NCI-H1417 treated with DMSO at 0.1 percent for 48 hours (cell line): ENCODE measurements at places on chromosomes 5 and 9.

- no peak for DNase-seq
Measured at GRCh38 chr9:133870598-133871595, 121.2 kb downstream of the VAV2 start.

DNA sequence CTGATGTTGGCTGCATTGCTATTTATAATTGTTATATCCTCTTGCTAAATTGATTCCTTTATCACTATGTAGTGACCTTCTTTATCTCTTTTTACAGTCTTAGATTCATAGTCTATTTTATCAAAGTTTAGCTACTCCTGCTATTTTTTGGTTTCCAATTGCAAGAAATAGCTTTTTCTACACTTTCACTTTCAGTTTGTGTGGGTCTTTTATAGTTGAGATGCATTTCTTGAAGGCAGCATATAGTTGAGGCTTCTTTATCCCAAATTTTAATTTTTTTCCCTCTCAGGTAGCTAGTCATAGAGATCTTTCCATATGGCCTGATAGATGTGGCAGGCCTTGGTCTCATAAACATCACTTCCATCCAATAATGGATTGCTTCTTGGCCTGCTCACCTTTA is 228.5 kb downstream of the COMMD10 start:
- DNase-seq = no peak

DNA sequence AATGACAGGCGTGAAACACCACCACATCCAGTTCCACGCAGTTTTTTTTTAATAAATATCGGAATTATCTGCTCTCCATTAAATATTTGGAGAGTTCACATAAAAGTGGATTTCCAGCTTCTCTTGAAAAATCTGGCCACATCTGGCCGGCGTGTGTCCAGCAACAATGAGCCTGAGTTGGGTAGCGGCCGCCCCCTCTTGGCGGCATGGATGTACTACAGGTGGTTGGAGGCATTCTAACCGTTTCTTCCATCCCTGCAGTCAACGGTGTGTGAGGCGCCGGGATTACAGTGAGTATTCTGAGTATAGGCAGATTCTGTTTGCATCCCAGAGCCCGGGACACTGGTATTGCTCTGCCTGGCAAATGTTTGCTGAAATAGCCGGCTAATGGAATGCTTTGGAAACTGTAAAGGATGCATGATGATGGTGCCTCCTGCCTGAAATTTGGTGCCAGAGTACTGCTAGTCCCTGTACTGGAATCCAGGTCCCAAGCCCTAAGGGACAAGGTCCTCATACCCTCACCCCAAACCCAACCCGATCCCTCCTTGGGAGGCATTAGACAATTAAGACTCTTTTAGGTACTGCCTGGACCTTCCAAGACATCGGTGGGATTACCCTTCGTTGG is 13.6 kb upstream of the GM2A start:
- no peak for DNase-seq

- DNase-seq = no peak
Measured at GRCh38 chr5:168813184-168813968, 234.2 kb upstream of the PANK3 start.

DNA sequence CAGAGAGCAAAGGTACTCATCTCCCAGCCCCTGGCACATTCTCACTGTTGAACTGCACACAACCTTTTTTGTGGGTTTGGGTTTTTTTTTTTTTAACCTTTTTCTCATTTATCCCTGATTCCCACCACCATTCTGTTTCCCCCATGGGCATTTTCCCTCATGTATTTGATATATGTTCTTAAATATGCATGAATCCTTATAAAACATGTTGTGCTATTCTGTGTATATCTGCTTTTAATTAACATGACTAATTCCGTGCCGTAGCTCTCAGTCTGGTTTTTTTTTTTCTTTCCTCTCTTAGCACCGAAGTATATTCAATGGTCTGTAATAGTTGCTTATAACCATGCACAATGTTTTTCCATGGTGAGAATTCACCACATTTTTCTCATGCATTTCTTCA is 204.5 kb downstream of the RGS3 start:
- no peak for DNase-seq

DNA sequence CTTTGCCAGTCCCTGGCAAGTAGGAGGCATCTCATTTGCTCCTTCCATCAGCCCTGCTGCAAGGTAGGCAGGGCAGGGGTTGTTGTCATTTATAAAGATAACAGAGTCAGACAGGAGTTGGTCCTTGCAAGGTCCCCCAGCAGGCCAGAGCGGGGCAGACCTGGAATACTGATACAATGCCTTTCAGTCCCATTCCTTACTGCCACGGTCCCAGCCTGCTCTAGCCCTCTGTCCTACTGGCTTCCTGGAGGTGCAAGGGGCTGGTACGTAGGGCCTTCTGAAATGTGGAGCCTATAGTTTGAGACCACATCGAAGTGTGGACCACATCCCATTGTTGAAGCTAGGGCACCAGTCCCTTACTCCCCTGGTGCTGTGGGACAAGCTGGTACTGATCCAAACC is 42.8 kb upstream of the PITX1 start:
- DNase-seq = no peak

DNA sequence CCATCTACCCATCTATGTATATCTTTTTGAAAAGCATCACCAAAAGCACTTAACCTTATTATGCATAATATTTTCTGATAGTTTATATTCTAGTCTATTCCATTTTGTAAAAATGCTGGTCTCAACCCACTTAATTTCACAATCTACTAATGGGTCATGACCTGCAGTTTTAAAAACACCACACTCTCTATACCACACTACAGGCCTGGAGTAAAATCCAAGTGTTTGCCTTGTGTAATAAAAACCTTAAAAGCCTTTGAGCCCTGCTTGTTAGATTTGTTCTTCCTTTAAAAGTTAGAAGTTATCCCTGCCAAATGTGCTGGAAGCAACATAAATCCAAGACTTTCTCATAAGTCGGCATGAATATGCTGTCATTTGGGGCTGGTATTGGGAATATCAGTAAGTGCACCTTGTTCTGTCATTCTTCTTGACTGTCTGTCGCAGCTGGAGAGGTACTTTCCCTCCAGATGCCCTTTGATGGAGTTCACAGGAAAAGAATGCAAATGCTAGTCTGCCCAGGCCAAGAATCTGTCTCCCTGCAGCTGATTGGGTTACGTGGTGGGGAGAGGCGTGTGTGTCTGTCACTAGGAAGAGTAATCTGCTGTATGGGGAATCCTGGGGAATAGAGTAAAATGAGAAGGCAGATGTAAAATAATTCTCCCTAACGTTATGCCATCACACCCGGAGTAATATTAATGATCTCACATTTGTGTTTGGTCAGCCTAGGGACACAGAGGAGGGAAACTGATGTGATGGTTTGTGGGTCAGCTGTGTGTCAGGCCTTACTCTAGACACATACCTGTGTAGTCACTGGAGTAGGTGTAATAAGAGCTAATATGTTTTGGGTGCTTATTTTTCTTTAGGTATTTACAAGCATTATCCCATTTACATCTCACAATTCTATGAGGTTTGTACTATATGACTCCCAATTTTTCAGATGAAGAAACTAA is 79.4 kb downstream of the ZNF366 start:
- DNase-seq = no peak

DNA sequence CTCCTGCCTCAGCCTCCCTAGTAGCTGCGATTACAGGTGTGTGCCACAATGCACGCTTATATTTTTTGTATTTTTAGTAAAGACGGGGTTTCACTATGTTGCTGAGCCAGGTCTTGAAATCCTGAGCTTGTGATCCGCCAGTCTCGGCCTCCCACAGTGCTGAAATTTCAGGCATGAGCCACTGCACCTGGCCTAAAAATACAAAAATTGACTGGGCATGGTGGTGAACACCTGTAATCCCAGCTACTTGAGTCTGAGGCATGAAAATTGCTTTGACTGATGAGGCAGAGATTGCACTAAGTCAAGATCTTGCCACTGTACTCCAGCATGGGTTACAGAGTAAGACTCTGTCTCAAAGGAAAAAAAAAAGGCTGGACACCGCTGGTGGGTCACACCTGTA is 13.1 kb upstream of the DYNC2I2 start:
- DNase-seq = no peak

GRCh38 chr5:34007201-34007620 is 639 bp downstream of the AMACR start:
- no peak for DNase-seq

GRCh38 chr5:172793577-172794488 is 22.8 kb upstream of the DUSP1 start:
- no peak for DNase-seq
